ENCODE measurements at places on chromosomes 12 and 14.

DNA sequence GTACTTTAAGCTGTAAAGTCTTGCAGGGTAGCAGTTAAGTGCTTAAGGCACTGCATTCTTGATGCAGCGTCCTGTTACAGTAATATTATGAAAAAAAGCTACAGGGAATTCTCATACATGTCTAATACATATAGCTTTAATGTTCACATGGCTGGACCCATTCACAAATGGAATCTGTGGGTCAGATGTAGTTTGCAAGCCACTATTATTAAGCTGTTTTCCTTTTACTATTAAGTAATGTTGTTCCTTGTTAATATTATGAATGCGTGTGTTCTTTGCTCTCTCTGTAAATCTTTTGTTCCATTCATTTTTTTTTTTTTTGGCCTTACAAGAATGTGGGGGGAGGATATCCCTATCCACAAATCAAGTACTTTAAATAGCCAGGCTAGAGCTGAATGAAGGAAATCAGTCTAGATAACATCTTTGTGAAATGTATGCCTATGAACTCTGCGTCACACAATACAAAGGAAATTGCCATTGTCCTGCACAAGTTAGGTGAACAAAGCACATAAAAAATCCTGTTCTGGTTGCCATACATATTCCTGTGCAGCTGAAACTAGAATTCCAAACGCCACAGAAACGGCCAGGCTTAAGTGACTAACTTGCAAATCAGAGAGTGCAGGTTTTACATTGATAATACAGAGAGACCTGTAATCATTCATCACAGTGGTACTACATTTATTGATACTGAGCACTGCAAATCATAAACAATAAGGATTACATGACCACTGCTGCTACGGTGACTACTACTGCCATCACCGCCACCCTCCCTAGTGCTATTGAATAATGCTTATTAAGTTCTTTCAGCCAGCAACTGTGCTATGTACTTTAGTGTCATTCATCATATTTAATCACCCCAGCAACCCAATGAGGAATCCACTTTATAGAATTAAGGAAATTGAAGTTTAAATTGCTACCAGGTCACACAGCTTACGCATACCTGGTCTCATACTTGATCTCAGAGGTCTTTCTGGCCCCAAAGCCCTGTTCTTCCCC, 111.9 kb downstream of the HMGA2 start:
- no peak for DNase-seq

GRCh38 chr12:56321027-56321426, 5.2 kb upstream of the CNPY2 start:
- no peak for DNase-seq

DNA sequence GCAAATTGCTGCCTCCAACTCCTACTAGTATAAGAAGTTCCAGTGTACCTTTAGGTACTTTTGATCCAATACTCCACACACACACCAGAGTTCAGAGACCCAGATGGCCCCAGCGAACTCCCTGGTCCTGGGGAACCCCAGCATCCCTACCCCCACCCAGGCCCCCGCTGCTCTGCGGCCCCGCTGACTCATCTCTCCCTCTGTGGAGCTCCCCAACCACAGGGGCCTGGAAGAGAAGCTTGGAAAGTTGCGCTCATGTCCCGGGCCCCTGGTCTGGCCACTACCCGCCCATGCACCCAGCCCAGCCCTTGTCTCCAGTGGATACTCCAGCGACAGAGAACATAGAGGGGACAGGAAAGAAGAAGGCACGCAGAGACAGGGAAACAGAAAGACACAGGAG, 4.2 kb upstream of the SP7 start:
- no peak for DNase-seq

DNA sequence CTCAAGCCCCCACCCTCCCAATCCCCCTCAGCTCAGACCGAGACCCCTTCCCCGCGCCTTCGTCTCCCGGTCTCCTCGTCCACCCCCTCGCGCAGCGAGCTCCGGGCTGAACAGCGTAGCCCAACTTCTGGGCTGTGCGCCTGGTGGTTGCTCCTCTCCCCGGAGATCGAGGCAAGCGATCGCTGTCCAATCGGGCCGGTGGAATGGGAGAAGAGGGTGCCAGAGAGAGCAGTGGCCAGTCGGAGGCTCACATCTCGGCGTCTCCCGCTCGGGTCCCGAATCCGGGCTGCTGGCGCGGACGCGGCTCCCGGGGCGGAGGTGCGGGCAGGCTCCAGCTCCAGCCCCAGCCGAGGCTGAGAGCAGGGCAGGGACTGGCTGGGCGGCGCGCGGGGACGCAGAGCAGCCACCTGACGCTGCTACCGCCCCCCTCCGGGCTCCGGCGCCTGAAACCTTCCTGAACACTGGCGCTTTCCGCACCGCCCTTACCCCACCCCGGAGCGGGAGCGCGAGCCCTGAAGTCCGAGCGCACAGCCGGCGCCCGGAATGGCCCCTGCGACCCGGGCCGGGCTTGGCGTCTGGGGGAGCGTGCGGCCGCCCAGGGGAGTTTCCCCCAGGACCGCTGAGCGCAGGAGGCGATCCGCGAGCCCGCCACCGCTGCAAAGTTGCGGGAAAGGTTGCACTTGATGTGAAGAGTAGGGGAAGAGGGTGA, 508 bp upstream of the KCNH5 start:
- peak; percentile 74 for DNase-seq

- DNase-seq = no peak
Observed at GRCh38 chr14:59377491-59377890, 87.7 kb downstream of the GPR135 start.

DNA sequence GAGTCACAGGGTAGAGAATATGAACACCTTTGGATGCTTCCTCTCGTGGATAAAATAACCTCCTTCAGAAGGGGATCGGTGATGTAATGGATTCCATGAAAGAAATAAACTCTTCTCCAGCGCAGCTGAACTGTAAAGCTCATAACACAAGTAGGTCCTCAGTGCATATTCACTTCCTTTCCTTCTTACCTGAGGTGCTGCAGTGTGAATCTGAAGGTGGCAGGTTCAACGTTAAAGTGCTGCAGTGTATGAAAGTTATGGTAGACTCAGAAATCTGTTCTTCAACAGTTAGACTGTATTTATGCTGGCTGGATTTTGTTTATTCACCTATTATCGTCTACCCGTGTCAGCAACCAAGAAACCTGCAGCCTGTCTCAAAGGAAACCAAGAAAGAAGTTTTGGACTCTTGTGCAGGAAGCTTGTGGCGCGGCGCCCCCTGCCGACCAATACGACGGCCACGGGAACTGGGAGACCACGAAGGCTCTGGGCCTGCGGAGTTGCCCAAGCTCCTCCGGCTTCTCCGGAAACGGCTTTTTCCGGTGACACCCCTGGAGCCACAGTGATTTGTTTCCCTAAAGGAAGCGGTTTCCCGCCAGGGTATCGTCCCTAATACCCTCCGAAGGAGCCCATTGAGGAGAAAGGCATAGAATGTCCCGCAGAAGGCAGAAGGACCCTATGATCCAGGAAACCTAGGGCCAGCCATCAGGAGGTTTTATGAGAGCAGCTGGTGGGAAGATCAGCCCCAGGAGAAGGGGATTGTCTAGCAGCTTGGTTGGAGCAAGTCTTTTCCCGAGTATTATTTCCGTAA, 17.6 kb upstream of the RNASE3 start:
- no peak for DNase-seq

- DNase-seq = no peak
Observed at GRCh38 chr12:9960590-9960989, 10.6 kb upstream of the CLEC12A start.

DNA sequence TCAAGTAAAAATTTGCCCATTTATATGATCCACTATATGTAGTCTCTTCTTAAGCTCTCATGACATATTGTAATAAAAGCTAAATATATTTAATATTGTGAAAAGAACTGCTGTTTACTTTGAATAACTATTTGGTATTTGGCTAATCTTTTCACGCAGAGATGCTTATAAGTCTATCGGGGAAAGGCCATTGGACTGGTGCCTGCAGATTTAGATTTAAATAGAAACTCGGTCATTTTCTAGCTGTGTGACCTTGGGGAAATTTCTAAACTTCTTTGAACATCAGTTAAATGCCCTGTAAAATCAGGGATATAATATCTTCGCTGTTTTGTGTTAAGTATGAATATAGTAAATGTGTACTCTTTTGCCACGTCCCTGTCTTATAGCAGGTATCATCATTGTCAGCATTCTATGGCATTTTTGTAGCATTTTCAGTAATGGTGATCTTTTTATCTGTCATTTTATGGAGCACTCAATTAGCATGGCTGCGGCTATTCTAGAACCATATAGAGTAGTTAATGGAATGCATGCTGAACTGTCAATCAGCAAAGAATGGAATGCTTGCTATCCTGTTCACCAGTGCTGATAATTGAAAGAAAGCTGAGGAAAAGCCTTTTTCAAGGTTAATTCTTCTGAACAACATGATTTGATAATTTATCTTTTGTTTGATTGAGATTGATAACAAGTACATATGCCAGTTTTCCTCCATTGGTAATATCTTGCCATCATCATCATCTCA, 181.2 kb downstream of the TMTC2 start:
- DNase-seq = no peak

- no peak for DNase-seq
Observed at GRCh38 chr12:51994959-51995358, 11.8 kb upstream of the TAMALIN start.

GRCh38 chr12:4817880-4818279, 91.8 kb upstream of the KCNA1 start:
- DNase-seq = no peak

- DNase-seq = no peak
Observed at GRCh38 chr14:74875941-74876913, at the start of gene PROX2. TSS of gene PROX2 (minus strand) at chr14:74876145. CDS start at chr14:74863834, 12,311 bp downstream.

- DNase-seq = no peak
Observed at GRCh38 chr12:39773266-39773665, 153.7 kb upstream of the ABCD2 start.

GRCh38 chr14:76872796-76873432, 46.7 kb downstream of the LRRC74A start:
- peak; percentile 40 for DNase-seq

GRCh38 chr12:89657066-89657465, 51.6 kb downstream of the ATP2B1 start:
- no peak for DNase-seq

DNA sequence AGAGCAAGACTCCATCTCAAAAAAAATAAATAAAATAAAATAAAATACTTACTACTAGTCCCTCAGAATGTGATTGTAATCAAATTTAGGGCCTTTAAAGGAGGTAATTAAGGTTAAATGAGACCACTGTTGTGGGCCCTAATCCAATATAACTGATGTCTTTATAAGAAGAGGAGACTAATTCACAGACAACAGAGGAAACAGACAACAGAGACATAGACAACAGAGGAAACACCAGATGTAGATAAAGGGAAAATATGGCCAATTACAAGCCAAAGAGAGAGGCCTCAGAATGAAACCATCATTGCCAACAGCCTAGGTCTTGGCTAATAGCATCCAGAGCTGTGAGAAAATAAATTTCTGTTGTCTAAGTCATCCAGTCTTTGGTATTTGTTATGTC, 669.0 kb upstream of the FOXG1 start:
- DNase-seq = no peak
